Stimulated activated CD4-positive, alpha-beta T cell treated with anti-CD3 and anti-CD28 coated beads, TNF-alpha, amount 100 ng/mL, for 1 hour (primary cell): ENCODE measurements at places on chromosomes 12 and 14.

- DNase-seq, result no peak
Observed at GRCh38 chr14:35346738-35347322, 54.6 kb downstream of the PSMA6 start.

DNA sequence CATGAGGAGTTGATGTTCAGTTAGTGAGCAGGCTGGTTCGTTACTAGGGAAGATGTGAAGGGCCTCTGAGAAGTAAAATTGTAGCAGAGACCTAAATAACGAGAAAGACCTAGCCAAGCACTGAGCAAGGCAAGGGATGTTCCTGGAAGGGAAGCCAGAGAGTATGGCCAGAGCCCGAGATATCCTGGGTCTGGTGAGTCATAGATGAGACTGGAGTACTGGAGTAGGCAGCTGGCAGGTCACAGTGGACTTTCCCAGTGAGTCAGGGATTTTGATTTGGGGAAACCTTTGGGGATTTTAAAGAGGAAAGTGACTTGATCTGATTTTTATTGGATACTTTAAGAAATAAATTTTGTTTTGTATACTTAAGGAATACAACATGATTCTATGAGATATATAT, 369.0 kb downstream of the DIO2 start:
- DNase-seq, result no peak

DNA sequence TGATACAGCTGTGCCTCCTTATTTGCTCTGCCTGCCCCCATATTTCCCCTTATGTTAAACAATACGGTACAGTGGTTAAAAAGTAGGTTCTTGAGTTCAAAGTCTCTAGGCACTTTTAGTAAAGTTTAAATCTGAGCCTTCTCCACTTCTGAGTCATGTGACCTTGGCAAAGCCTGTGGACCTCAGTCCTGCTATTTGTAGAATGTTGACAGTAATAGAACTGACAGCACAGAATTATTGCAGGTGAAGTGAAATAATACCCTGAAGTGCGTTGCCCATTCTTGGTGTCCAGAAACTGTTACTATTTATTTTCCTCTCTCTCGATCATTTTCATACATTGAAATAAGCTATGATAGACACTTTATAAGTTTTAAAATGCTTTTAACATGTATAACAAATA, 499.7 kb downstream of the EGLN3 start:
- no peak for DNase-seq

- DNase-seq, result no peak
Observed at GRCh38 chr14:37695866-37696265, 100.4 kb downstream of the TTC6 start.

DNA sequence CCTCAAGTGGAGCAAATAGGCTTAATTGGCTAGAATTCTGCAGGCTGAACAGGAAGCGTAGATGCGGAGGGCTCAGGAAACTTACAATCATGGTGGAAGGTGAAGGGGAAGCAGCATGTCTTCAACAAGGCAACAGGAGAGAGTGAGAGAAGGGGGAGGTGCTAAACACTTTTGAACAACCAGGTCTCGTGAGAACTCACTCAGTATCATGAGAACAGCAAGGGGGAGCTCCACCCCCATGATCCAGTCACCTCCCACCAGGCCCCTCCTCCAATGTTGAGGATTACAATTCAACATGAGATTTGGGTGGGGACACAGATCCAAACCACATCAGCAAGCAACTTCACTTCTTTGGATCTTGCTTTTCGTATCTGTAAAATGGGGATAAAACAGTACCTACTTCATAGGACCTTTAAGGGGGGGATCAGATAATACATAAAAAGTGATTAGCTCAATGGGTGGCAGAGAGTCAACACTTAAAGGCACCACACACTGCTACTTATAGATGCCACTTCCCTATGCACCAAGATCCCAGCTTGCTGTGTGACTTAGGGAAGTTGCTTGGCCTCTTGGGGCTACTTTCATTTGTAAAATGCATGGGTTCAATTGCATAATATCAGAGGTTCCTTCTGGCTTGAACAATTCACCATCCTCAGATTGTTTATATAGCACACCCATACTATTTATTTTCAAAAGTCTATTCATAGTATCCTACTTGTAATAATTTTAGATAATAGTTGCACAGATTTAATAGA, 184.8 kb upstream of the RPH3A start:
- no peak for DNase-seq
